Lower lobe of right lung (tissue), 2 donors: ENCODE measurements at places on chromosomes 5 and 9. TPM values are rescaled to one million over a fixed set of nuclear protein-coding genes. Genes with fewer than 3 reads are reported as not detected.

DNA sequence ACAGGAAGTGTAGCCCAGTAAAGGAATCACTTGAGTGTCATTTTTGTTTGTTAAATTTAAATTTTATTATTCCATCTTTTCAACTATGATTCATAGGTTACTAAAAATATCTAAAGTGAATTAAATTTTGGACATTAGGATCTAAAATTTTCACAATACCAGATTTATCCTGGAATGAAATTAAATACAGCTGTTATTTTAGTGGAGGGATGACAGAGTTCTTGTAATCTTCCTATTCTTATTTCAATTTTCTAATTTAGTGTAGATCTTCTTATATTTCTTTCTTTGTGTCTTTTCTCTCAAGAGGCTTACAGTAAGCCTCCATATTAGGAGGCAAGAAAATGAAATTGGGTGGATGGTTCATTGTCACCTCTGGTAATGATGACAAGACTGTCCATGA is 167.9 kb upstream of the TNC start:
- no peak overlapping the region for H3K27ac ChIP-seq
- no peak overlapping the region for H3K4me3 ChIP-seq
- no peak for DNase-seq
- H3K27me3 ChIP-seq = no peaks in the 10 kb centered on the region

- no peaks in the 10 kb centered on the region for H3K36me3 ChIP-seq
- peaks cover 11% of the 10 kb centered on the region for H3K4me1 ChIP-seq
- no peak for DNase-seq
- H3K4me3 ChIP-seq = peak overlapping the region; percentile 43
- H3K27me3 ChIP-seq = no peaks in the 10 kb centered on the region
Measured at GRCh38 chr5:59598547-59598874, 295.0 kb downstream of the PDE4D start.

Gene TMEM252
- total RNA-seq = 0.30 TPM

GRCh38 chr9:110755179-110755578 is 86.6 kb downstream of the MUSK start:
- H3K36me3 ChIP-seq = no peaks in the 10 kb centered on the region
- H3K27me3 ChIP-seq = no peaks in the 10 kb centered on the region
- no peak overlapping the region for H3K4me3 ChIP-seq
- no peak overlapping the region for H3K27ac ChIP-seq
- no peaks in the 10 kb centered on the region for H3K4me1 ChIP-seq
- DNase-seq = no peak

Gene IL4
- total RNA-seq = not detected

Gene OR1Q1
- not detected for total RNA-seq
